ENCODE measurements at places on chromosomes 5 and 9.

DNA sequence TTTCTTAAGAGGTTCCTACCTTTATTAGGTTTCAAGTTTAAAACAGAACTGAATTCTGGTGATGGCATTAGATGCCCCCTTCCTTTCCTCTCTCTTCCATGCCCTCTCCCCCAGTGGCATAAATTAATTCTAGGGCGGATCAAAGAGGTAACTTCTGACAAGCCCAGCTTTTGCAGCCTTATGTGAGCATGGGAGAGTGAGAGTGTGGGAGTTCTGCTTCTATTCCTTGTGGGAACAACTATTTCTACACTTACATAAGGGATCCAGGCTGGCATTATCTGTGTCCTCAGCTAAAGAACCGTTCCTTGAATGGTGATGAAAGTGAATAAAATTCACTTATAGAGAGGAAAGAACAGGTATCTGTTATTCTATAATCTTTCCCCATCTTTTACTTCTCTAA, 437.6 kb downstream of the KIF4B start:
- DNase-seq: no peak

- DNase-seq: no peak
Observed at GRCh38 chr5:132812123-132812765, 858 bp upstream of the SOWAHA start.

GRCh38 chr5:14212838-14213237, 69.7 kb downstream of the TRIO start:
- no peak for DNase-seq

DNA sequence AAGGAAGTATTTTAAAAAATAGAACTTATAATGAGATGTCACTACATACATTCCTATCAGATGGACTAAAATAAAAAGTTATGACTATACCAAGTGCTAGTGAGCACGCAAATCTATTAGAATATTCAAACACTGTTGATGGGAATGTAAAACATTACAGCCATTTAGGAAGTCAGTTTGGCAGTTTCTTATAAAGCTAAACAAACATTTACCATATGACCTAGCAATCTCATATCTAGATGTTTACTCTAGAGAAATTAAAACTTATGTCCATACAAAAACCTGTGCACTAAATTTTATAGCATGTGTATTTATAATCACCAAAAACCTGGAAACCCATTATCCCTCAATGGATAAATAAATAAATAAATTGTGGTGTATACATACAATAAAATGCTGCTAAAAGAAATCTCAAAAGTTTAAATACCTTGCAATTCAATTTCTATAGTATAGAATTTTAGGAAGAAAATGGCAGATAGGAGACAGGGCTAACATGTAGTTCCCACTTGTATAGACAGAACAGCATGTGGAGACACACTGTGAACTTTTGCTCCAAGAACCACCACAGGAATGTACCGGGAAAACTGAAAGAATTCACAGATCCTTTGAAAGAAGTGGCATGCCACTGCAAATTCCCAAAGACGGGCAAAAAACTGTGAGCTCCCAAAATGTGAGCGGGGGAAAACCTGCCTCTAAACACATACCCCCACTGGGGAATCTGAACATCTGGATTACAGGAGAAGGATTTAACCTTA, 174.6 kb upstream of the SPEF2 start:
- DNase-seq: no peak

GRCh38 chr5:149667084-149667828, 62.9 kb upstream of the PPARGC1B start:
- DNase-seq: peak; percentile 54

GRCh38 chr5:154405078-154405792, 40.6 kb upstream of the SAP30L start:
- DNase-seq: peak; percentile 86

GRCh38 chr5:78005021-78005785, 229.1 kb upstream of the TBCA start:
- DNase-seq: no peak

DNA sequence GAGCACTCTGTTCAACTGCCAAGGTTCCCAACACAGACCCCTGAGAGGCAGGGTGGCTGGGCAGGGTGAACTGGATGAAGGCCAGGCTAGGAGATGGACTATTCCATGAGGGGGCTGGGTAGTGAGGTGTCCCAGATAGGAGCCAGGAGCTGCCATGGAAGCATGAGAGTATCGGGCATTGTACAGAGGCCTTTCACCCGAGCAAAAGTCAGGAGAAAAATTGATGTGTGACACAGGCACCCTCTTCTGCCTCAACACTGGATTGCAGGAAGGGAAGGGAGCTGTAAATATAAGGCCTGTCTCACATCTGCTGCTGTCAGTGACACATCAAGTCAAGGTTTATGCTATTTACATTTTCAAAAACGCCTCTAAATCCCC, 74.6 kb downstream of the UBAP1 start:
- DNase-seq: no peak

- no peak for DNase-seq
Observed at GRCh38 chr5:158966716-158967115, 133.0 kb downstream of the EBF1 start.

GRCh38 chr5:145579301-145579700, 255.8 kb downstream of the PRELID2 start:
- no peak for DNase-seq

GRCh38 chr5:127400946-127401670, 110.5 kb downstream of the MEGF10 start:
- DNase-seq: no peak

DNA sequence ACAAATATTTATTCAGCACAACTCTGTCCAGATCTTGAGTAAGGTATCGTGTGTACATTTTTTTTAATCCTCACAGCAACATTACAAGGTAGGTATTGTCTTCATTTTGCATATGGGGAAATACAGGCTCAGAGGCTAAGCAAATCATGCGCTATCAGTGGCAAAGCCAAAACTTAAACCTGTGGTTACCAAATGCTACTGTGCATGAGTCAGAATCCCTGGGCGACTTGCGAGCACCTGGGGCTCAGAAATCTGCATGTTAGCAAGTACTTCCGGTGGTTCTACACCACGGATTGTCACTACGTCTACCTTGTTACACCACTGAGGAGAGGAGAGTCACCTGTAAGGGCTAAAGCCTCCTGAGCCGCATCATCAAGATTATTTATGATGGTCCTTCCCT, 21.3 kb downstream of the C5orf58 start:
- peak; percentile 85 for DNase-seq

- DNase-seq: no peak
Observed at GRCh38 chr9:94181408-94182181, 77.5 kb upstream of the ZNF169 start.

DNA sequence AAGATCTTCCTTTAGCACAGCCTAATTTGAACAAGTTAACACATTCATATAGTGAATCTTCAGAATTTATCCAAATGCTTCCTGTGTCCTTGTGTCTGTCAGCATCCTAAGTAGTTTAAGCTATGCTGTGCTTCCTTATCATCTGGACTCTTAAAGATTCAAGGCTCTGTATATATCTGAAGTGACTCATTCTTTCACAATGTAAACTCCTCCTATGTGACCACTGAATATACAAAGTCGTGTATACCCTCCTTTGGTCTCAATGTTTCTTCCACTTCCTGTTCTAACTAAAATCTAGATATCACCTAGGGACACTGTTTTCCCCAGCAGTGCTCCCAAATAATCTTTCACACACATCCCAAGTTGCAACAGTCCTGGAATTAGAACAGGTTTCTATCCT, 935.7 kb upstream of the NUDT12 start:
- no peak for DNase-seq

DNA sequence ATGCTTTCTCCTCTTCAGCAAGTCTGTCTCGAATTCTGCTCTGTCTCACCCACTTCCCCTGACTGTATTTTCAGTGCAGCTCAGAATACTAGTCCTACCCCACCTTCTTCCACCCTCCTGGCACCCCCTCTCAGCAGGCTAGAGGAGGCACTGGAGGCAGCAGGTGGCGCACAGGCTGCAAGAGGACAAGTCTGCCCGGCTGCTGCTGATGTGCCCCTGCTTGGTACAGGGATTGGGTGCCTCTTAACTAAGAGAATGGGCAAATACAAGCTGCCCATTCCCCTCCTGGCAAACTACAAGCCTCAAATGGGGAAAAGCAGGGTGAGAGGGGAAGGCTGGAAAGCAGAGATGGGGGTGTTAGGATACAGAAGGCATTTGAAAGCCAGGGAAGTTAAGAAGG, 5.1 kb downstream of the TLN1 start:
- DNase-seq: peak; percentile 69

DNA sequence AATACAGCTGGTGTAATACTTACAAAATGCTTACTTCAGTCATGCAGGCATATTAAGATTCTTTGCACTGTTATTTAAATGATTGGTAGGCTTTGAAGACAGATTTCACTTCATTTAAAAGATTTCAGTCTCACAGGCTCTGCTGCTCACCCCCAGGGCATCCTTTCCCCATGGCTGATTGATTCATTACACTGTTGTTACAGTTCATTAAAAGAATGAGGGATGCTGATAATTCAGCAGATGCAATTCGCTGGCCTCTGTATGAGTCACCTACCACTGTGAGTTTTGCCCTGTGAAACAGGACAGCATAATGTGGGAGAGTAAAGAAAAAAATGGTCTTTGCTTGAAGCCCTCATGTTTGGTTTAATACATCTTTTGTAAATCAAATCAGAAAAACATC, 246.9 kb downstream of the CYLC2 start:
- DNase-seq: no peak

DNA sequence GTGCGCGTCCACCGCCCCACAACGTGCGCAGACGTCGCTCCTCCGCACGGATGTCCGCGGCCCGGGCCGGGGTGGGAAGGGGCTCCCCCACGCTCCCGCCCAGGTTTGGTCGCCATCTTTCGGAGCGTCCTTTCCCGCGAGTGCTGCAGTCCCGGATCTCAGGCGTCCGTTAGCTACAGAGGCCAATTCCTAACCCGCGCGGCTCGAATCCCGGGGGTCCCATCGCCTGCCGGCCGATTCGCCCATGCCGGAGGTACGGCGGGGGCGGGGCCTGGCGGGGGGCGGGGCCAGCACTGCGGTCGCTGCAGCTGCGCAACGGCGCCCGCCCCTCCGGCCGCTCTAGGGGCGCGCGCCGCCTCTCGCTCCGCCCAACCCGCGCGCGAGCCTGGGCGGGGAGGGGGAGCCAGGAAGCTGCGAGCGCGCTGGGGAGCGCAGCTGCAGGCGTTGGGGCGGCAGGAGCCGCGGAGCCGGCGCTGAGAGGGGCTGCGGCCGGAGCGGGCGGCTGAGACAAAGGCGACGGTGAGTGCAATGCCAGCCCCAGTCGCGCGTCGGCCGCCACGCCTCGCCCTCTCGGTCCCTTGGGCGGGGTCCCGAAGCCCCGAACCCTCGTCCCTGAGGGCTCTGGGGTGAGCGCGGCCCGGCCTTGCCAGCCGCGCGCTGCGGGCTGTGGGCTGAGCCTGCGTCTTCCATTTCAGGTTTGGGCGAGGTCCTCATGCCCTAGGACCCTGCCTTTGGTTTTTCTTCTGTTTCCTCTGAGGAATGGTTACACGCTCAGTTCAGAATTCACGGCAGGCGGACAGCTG, at the start of gene CDC42SE2:
Gene CDC42SE2, plus strand, starts transcription at position 406 of the 803 bp plus-strand sequence. CDS start 95,441 bp downstream, outside the sequence.
- DNase-seq: peak; percentile 83

DNA sequence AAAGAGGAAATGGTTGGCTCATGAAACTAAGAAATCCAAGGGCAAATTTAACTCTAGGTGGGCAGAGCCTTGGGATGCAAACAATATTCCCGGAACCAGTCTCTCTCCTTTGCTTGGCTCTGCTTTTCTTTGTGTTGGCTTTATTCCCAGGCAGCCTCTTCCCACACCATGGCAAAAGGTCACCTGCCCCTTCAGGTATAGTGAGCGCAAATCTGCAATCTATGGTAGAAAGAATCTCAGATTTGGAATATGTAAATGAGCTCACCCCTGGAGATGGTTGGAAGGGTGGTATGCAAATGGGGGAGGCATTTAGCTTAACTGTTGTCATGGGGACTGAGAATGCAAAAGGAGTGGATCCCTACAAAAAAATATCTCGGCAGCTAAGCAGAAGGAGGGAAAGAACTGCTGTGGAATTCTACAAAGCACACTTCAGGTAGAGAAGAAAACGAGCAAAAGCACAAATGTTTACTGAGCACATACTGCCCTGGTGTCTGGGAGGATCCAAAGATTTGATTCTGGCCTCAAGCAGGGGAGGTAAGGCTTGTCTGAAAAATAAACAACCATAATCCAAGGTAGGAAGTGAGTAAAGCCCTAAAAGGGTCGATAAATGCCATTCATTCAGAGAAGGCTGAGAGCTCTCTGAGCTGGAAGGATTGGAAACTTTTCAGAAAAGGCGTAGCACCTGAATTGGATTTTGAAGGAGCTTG, 139.7 kb downstream of the TLE1 start:
- DNase-seq: no peak

DNA sequence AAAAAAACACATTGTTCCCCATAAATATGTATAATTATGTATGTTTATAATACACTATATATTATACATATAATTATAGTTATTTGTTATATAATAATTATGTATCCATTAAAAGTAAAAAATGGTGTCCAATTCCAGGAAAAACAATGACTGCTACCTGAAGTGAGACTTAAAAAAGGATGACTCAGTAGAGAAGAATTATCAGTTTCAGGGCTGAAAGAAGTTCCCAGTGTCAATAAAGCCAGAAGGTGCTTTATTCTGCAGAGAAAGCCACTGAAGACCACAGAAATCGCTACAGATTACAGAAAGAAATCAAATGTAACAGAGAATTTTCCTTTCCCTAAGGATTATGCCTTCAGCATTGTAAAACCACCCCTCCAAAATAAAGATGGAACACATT, 50.9 kb downstream of the ANKRD31 start:
- DNase-seq: no peak

- DNase-seq: no peak
Observed at GRCh38 chr5:148446611-148447010, 62.9 kb downstream of the FBXO38 start.

- DNase-seq: no peak
Observed at GRCh38 chr9:135065151-135065550, 22.3 kb upstream of the OLFM1 start.

DNA sequence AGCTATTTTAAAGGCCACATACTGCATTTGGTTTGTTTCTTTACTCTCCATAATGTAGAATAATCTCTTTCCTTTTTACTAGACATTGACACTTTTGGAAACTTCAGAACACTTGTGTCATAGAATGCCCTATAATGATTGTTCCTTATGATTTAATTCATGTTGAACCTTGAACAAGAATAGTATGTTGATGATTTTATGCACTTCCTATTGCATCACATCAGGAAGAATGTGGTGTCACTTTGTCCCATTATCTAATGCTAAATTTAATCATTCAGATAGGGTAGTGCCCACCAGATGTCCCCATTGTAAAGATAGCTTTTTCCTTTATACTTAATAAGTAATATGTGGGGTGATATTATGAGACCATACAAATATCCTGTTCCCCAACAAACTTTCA, 19.4 kb upstream of the DEPDC1B start:
- no peak for DNase-seq

GRCh38 chr9:13707612-13708576, 428.4 kb upstream of the MPDZ start:
- DNase-seq: no peak

GRCh38 chr9:36731068-36731956, 158.6 kb downstream of the MELK start:
- no peak for DNase-seq

- no peak for DNase-seq
Observed at GRCh38 chr5:677131-678101, 15.7 kb downstream of the TPPP start.

DNA sequence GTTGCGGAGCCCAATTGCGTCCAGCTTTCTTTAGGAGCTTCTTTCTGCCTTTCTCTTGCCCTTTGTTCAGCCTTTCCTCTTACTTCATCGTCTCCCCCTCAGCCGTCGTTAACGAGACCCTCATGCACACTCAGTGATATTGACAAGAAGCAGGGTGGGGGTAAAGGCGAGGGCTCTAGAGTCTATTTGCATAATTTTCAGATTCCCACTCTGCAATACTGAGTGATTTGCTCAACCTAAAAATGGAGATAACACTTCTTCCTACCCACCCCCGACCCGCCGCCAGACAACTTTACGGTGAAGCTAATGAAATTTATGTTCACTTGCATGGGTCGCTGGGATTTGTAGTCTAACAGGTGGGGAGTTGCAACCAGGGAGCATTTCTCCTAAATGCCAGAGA, 1.3 kb upstream of the TBC1D2 start:
- DNase-seq: peak; percentile 54

Measured in activated CD8-positive, alpha-beta T cell treated with anti-CD3 and anti-CD28 coated beads for 36 hours (primary cell).